ENCODE measurements at places on chromosomes 4 and X.

DNA sequence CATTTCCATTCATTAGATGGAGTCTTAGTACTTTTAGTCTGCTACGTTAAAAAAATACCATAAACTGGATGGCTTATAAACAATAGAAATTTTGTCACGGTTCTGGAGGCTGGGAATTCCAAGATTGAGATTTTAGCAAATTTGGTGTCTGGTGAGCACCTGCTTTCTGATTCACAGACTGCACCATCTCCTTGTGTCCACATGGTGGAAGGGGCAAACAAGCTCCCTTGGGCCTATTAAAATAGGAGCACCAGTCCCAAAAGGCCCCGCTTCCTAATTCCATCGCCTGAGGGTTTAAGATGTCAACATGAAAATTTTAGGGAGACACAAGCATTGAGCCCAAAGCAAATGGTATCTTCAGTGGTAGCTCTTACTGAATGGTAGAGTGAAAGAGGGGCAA lies 120.5 kb upstream of the MAP9 start:
- no peak for DNase-seq

- no peak for DNase-seq
Measured at GRCh38 chr4:169341490-169341889, 70.7 kb upstream of the SH3RF1 start.

GRCh38 chr4:142663828-142664227 lies 182.3 kb downstream of the INPP4B start:
- peak; percentile 11 for DNase-seq

DNA sequence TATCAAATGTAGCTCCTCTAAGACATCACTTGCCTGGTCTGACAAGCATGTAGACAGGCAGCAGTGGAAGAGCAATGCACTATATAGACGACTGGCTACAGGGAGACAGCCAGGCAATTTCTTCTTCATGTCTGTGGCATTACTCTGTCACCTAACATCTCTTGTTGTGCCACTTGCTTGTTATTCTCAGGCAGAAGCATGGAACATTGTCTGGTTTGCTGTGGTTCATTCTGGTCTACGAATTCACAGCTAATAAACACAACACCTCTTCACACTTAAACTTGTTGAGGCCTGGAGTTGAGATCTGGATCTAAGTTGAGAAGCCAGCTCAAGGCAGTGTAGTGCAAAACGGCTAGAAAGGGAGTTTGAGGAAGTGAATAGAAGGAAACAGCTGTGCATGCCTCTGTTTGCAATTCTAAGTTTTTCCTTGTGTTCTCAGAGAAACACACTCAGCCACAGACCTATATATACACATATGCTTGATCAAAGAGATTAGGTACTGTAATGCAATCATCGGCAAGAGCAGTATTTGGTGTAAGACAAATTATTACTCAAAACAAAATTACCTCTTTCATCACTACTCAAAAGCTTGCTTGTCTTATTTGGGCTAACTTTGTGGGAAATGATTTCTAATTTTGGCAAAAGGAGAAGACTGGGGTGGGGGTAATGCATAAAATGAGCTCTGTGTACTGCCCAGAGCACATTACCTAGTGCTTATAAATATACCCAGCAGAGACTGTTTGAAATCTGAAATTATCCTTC lies 243.8 kb downstream of the PPP3CA start:
- DNase-seq = no peak

DNA sequence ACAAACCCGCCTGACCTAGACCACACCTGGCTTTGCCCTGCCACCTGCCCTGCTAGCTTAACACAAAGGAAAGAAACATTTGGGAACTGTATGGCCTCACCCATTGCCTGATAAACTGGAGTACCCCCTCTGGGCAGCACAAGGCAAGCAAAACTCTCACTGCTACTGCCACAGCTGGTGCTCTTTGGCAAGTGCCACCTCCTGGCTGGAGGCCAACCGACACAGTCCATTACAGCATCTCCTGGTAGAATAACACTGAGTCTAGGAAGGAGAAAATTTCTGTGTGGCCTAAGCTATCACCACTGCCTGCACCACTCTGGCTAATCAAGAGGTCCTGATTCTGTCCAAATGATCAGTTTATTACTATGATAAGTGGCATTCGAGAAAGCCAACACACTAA lies 18.9 kb upstream of the SPANXN3 start:
- no peak for DNase-seq

All from HS-5 (cell line).